ENCODE measurements at places on chromosomes 16 and 17.

DNA sequence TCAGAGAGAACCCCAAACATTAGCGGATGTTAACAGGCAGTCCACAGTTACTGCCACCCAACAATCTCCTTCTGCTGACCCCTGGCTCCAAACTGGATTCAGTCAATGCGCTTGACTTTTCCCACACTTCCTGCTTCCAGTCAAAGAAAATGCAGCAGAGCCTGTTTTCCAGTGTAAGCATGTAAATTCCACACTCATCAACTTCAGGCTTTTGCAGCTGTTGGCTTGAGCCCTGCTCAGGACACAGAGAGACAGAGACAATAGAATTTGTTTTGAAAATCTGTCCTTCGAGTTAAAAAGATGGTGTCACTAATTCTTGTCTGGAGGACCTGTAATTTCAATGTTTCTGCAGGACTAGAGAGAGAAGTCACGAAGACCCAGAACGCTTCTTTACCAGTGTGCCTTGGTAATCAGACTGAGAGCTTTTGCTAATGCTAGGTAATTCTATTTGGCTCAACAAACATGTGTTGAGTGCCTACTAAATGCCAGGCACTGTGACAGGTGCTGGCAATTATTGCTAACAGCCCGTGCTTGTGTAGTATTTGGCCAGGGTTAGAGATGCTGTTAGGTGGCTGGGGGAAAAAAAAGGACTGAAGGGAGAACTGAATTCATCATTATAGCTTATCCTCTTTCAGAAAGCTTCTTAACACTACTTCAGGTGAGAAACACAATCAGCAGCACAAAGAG lies 32.5 kb downstream of the HOXB1 start:
- DNase-seq: no peak

DNA sequence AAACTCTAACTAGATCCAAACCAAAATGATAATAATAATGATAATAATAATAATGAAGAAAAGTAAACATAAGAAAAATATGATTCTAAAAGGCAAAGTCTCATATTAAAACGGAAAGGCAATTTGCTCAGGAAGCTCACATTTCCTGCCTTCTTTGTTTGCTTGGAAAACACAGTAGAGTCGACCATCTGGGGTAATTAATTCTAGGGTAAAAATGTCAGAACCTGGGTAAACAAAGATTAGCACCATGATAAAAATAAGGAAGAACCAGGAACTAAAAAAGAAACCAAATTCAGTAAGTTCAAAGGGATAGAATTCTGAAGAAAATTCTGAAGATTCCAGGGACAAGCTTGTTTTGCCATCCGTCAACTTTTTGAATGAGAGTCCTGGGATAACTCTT lies 16.2 kb downstream of the KRABD2 start:
- no peak for DNase-seq

DNA sequence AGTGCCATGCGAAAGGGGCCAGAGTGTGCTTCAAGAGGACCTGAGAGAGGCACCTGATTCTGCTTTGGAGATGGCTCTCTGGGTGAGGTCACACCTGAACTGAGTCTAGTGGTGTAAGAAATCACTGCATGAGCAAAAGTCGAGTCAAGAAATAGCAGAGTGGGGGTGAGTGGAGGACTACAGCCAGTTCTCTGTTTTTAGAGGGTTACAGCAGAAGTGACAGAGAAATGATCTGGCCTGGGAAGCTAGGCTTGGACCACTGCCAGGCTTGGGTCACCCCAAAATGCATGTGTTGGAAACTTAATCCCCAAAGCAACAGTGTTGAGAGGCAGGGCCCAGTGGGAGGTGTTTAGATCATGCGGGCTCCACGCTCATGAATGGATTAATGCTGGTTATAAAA lies 312.0 kb downstream of the CBLN1 start:
- no peak for DNase-seq

- peak; percentile 4 for DNase-seq
These were observed at the start of gene CACNA1H for GRCh38 chr16:1152651-1153259. CACNA1H (plus strand) TSS chr16:1153106; CDS start chr16:1153738, 632 bp downstream.

DNA sequence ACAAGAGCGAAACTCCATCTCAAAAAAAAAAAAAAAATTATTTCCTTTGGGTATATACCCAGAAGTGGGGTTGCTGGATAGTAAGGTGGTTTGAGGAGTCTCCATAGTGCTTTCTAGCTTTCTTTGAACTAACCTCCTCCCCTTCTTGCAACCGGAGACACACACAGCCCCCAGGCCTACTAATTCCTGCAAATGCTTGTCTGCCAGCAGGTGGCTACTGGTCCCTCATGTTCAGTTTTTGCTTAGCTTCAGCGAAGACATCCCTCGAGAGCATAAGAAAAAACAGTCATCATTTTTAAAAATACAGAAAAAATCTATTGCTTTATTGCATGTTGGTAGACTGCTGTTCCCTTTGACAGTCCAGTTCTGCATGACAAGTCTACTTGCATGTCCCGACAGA lies 439.0 kb downstream of the UTP18 start:
- DNase-seq: no peak

DNA sequence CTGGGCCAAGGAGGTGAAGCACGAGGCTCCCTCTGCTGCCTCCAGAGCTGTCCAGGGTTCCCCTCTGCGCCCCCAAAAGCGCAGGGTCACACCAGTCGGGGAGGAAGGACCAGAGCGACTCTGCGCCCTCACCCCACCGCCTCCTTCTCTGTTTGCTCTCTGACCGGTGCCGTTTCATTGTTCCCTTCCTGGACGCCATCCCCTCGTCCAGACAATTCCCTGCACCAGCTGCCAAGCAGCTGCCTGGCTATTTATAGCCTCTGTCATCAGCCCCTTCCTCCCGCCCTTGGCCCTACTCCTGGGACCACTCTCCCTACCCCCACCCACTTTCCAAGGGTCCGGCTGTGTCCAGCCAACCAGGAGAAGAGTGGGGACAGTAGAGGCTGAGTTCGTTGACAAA lies 68.8 kb upstream of the CREBBP start:
- no peak for DNase-seq

- no peak for DNase-seq
These were observed 40.8 kb downstream of the MRTFB start for GRCh38 chr16:14111713-14112538.

GRCh38 chr17:28684963-28685362 lies 23.0 kb downstream of the SUPT6H start:
- no peak for DNase-seq

GRCh38 chr16:11181899-11182279 lies 74.1 kb downstream of the SOCS1 start:
- peak; percentile 96 for DNase-seq

DNA sequence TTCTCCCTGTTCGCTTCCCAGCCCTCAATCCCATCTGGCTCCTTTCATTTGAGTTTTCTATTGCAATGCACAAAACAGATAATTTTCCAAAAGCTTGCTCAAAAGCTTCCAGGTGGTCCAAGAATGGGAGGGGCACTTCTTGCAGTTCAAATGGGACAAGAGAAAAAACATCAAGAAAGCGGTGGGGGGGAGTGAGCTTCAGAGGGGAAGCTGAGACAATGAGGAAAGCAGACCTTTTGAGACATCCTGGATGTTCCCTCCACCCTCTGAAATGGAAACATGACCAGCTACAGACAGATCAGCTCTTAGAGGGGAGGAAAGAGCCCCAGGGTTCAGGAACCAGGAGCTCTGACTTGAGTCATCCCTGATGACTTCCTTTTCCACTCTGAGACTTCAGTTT lies 368.2 kb downstream of the SLC39A11 start:
- DNase-seq: peak; percentile 69
